ENCODE measurements at places on chromosomes 5 and 9.

DNA sequence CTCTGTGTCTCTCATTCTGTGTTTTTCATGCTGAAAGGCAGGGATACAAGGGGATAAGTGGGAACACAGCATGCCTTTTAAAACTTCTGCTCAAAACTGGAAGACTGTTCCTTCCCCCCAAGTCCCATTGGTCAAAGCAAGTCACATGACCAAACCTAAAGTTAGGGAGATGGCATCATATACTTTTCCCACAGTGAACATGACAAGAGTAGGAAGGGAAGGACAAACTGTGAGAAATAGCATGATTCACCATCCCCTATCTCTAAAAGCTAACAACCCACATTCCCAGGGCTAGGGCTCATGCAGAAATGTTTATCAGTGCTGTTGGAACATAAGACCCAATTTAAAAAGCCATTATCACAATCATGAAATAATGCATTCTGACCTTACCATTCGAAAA, 24.2 kb upstream of the SHISAL2B start:
- DNase-seq = no peak

GRCh38 chr5:145682197-145682899, 152.8 kb downstream of the PRELID2 start:
- no peak for DNase-seq

DNA sequence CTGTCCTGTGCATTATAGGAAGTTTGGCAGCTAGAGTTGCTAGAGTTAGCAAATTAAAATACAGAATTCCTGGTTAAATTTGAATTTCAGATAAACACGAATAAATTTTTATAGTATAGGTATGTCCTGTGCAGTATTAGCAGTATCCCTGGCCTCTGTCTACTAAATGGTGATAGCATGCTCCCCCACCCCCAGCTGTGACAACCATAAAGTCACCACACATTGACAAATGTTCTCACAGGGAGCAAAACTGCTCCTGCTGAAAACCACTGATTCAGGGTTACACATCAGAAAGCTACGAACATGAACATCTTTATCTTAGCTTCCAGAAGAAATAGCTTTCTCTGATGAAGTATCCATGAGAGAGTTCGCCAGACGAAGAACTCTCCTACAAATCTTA, 91.8 kb upstream of the CCDC112 start:
- DNase-seq = no peak

- DNase-seq = no peak
Measured at GRCh38 chr5:84017523-84018172, 297.0 kb upstream of the HAPLN1 start.

GRCh38 chr9:15286161-15286821, 20.7 kb downstream of the TTC39B start:
- DNase-seq = no peak

DNA sequence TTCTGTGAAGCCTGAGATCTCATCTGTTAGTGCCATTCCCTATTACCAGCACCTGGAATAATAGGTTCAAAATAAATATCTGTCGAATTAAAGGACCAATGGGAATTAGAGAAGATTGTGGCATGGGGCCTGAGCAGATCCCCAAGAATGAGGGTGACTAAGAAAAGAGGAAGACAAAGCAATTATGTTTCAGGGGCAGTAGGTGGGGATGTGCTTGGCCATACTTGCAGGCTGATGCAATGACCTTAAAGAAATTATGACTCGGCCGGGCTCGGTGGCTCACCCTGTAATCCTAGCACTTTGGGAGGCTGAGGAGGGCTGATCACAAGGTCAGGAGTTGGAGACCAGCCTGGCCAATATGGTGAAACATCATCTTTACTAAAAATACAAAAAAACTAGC, 562.8 kb downstream of the PTPRD start:
- DNase-seq = no peak

Data from activated naive CD4-positive, alpha-beta T cell treated with anti-CD3 and anti-CD28 coated beads, Interleukin-2, amount 50 U/mL, for 16 hours (primary cell).